GM19239 (cell line): ENCODE measurements at places on chromosomes 6 and 20.
A peak's percentile ranks its signal among the peaks of the same experiment; 100 is the strongest.

DNA sequence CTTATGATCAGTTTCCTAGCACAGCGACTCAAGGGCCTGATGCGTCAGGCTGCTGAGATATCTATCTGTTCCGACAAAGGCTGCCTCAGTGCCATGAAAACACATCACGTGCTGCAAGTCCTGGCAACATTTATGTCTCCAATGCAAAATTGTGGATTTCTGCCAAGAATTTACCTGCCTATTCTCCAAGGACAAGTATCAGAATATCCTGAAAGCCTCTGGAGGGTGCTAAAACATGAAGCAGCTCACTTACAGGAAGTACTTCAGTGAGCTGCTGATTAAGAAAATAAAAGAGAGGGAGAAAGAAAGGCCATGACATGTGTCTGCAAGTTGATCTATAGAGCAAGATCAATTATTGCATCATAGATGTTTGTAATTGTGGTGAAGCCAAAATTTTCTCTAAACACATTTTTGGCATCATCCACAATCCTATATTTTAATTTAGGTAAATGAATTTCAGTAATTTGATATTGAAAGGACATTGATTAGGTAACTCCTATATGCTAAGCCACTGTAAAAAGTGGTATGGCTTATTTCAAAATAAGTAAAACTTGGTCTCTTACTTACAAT lies 25.8 kb upstream of the TPBG start:
- DNase-seq = no peak

DNA sequence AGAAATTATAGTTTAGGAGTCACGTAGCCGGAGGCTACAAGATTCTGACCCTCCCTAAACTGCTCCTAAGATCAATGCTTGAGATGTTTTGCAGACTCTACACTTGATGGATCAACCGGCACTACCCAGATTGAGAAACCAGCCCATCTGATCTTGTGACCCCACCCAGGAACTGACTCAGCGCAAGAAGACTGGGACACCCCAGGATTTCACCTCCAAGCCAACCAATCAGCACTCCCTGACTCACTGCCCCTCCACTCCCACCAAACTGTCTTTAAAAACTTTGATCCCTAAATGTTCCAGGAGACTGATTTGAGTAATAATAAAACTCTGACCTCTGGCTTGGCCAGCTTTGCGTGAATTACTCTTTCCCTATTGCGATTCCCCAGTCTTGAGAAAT lies 99.8 kb downstream of the OPRM1 start:
- no peak for DNase-seq

DNA sequence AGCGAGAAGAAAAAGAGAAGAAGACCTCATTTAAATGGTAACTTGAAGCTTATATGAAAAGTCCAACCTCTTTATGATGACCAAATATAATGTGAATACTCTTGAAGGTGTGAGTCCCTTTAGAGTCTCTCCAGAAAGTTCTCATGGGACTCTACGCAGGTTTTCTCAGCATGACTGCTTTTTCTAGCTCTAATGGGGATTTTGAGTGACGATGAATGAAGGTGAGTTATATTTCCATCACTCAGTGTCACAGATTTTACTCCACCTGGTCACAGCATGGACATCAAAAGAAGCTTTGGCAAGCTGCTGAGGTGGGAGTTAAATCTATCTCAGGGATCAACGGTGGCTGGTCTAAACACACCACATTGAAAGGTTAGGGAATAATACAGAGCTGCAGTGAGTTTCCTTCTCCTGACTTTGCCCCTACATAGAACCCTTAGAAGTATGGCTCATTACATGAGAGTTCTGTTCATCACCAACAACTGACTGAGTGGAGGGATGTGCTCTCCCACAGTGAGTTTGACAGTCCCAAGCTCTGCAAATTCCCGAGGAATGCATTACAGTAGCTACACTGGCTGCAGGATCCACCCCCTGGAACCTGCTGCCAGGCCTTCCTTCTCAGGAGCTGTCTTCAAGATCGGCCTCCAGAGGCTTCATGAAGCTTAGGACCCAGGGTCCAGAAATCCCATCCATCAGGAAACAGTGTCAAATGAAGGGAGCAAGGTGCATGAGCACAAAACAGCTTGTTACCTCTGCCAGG lies 126.8 kb downstream of the FOXC1 start:
- no peak for DNase-seq

DNA sequence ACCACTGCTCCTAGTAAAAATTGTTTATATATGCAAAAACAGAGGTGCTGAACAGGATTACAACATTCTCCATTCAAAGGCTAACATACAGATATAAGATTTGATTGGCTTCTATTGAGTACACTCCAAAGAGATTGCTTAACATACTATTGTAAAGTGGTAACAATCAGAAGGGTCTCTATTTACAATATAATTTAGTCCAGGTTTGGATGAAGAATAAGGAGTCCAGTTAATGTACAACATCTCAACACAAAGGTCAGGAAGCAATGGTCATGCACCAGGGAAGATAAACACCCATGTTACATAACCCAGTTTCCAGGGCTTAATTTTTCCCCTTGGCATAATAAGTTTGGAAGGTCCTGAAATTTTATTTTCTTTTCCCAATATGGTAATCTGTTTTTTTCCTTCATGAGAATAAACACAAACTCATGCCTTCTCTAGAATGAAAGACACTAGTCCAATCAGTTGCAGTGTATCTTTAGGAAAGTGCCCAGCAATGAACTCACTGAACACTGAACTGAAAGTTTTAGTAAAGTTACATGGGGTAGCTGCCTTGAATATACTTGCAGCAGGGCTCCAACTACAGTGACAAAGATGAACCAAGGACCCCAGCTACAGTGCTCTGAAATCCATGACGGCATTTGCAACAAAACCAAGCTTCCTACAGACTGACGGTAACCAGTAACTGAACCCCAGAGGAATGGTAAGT lies 255.3 kb upstream of the GJE1 start:
- DNase-seq = no peak

GRCh38 chr20:10236540-10237533 lies 18.2 kb downstream of the SNAP25 start:
- no peak for DNase-seq

DNA sequence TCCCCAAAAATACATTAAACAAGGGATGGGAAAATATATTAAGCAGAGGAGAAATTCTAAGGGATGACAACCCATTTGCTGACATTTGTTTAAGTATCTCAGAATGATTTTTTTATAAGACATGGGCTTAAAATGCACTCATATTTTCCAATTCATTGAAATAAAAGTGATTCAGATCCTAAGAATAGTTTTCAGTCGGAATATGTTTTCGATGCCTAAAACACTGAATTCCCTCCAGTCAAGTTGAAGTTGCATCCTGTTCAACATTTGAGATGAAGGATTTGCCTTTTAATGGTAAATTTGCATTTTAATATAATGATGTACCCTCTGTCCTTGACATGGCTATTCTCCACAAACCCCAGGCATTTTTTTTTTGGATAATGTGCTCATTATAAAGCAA lies 79.3 kb downstream of the PTCHD4 start:
- DNase-seq = no peak

DNA sequence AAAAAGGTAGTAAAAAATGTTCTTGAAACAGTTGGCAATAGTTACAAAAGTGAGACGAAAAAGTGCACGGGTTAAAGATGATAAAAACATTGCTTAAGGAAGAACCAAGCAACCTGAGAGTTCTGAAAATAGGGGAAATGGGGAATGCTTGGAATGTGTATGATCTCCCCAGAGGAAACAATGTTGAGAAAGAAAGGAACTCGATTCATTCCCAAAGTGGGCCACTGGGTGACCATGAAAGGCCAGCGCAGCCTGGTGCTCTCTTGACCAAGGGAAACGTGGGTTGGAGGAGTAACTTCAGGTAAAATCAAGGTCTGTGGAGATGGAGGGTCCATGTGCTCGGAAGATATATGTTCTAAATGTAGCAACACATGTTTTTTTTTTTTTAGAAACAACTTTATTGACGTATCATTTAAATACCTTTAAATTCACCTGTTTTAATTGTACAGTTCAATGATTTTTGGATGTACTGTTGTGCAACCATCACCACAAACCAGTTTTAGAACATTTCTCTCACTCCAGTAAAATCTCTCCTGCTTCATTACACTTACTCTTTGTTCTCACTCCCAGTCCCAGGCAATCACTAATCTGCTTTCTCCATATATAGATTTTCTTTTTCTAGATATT lies 34.5 kb upstream of the CEP85L start:
- DNase-seq = no peak

DNA sequence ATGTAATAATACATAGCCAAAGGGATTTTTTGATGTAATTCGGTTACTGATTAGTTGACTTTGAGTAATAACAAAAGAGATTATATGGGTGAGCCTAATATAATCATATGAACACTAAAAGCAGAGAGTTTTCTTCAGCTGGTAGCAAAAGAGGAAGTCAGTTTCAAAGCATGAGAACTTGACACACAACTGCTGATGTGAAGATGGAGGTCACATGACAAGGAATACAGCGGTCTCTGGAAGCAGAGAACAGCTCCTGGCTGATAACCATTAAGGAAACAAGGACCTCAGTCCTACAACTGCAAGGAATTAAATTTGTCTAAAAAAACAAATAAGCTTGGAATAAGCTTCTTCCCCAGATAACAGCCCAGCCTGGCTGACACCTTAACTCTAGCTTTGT lies 154.5 kb upstream of the PRND start:
- no peak for DNase-seq

DNA sequence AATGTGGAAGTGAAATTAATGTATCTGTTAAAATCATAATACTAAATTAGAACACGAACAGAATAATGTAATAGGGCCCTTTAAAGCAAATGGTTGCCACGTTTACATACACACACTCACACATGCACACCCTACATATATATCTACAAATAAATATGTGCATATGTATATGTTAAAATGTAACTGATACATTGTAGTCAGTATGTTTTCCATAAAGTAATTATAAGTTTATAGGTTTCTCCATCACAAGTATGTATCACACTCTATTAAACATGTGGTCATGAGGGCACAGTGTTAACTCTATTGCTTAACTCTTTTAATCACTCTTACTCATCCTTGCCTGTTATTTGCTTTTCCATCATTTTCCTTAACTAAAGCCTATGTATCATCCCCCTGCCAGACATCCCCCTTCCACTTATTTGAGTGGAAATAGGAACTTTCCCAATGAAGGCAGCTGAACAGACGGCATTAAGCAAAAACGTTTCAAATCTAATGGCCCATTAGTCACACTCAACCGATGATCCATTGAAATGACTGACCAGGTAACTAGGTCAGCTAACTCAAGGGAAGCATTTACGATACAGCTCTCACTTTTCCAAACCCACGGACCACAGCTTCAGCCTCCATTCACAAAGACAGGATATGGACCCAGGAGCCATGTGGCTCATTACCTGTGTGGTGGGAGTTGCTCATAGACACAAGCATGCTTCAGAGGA lies 89.3 kb downstream of the HAO1 start:
- no peak for DNase-seq

DNA sequence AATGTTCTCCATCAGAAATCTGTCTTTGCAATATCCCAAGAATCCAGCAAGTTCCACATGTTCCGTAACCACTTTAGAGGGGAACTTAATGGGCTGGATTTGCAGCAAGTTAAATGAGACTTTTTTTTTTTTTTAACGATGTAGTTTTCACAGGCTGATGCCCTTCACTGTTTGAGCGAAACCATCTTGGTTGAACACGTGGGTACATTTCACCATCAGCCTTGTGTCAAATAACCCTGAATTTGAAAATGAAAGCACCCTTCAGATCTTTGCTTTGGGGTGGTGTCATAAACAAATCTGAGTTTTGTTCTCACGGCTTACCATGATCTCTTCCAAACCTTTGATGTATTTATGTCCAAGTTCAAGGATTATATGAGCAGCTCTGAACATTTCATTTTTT lies 73.7 kb upstream of the EXOC2 start:
- DNase-seq = peak; percentile 12

DNA sequence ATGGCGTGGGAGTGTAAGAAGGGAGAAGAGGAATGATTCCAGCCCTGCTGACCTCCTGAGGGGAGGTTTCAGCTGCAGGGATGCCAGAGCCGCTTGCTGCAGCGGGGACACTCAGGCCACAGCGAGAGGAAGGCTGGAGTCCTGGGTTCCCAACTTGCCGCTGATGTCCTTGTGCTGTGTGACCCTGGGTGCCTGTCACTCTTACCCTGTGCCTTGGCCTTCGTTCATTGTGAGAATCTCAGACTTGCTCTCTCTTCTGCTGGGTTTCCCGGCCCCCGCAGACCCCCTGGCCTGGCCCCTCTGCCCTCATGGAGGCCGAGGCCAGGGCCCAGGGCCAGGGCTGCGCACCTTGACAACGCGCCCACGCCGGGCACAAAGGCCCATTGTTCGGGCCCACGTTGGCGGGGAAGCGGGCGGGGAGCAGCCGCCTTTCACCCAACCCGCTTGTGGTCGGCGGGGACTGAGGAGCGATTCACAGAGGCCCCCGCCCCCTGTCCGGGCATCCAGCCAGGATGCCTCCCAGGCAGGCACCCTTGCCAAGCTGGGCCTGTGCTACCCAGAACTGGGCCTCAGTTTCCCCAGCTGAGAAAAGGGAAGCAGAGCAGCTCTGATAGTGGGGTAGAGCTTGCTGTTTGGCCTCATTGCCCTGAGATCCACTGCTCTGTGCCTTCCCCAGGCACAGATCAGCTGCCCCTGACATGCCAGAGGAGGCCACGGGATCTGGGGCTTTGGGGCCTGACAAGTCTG lies 52.4 kb downstream of the CEBPB start:
- no peak for DNase-seq

- peak; percentile 76 for DNase-seq
These were observed 7.8 kb upstream of the MDGA1 start for GRCh38 chr6:37705239-37706051.

- no peak for DNase-seq
These were observed 23.9 kb upstream of the MICB start for GRCh38 chr6:31473780-31474761.

GRCh38 chr6:24283043-24283985 lies 74.5 kb downstream of the DCDC2 start:
- peak; percentile 19 for DNase-seq

GRCh38 chr20:2757001-2757400 lies 43.4 kb downstream of the CPXM1 start:
- no peak for DNase-seq

DNA sequence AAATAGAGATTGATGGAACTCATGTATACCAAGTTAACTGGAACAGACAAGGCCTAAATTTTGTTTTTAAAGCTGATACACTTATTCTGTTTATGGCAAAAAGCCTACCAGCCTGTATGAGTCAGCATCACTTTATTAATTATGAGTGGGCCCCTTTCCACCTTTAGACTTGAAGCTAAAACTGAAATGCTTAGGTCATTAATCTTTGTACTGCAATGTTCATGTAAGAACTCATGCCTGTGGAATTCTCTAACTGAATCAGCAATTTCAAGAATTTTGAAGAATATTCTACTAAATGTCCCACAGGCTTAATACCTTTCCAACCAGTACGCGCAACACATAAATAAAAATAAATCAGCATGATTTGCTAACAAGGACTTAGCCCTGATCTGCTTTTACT lies 140.2 kb upstream of the PHACTR1 start:
- DNase-seq = no peak

- DNase-seq = peak; percentile 48
These were observed 210.2 kb downstream of the TMEM200A start for GRCh38 chr6:130575971-130576370.

GRCh38 chr20:11753155-11753554 lies 164.5 kb upstream of the BTBD3 start:
- DNase-seq = no peak
